ENCODE measurements at places on chromosomes 3 and 15. TPM values are rescaled to one million over a fixed set of nuclear protein-coding genes. Genes with fewer than 3 reads are reported as not detected.
A peak's percentile ranks its signal among the peaks of the same experiment; 100 is the strongest.

- no peak for ATAC-seq
Observed at GRCh38 chr3:194588236-194588635, 45.0 kb downstream of the TMEM44 start.

- ATAC-seq, result no peak
Observed at GRCh38 chr3:43525941-43526607, 95.7 kb downstream of the ANO10 start.

DNA sequence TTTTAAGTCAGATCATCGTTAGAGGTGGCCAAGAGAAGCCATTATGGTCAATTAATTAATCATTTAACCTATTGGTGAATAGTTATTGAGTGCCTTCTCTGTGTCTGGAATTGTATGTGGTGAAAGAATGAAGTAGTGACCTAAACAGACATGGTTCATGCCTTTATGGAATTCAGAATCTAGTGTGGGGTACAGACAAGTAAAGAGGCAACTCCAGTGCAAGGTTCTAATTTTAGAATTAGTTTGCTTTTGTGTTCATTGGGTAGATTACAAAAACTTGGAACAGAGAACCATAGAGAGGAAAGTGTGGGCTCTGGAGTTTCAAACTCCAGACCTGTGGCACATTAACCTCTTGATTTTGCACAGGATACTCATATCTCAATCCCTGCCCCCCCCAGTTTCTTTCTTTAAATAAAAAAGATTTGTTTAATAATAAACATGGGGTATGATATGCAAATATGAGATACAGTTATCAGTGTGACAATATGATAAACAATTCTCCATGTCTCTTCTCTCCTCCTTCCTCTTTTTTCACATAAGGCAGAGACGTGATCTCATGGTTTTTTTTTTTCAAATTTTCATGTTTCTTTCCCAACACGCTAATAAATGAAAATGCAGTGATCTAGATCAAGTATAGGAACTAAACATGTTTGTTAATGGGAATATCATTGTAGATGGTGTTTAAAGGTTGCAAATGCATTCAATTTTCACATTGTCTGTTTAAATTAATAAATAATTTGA lies 117.9 kb downstream of the MITF start:
- ATAC-seq, result no peak

- ATAC-seq, result no peak
Observed at GRCh38 chr15:35622641-35623340, 76.8 kb upstream of the DPH6 start.

DNA sequence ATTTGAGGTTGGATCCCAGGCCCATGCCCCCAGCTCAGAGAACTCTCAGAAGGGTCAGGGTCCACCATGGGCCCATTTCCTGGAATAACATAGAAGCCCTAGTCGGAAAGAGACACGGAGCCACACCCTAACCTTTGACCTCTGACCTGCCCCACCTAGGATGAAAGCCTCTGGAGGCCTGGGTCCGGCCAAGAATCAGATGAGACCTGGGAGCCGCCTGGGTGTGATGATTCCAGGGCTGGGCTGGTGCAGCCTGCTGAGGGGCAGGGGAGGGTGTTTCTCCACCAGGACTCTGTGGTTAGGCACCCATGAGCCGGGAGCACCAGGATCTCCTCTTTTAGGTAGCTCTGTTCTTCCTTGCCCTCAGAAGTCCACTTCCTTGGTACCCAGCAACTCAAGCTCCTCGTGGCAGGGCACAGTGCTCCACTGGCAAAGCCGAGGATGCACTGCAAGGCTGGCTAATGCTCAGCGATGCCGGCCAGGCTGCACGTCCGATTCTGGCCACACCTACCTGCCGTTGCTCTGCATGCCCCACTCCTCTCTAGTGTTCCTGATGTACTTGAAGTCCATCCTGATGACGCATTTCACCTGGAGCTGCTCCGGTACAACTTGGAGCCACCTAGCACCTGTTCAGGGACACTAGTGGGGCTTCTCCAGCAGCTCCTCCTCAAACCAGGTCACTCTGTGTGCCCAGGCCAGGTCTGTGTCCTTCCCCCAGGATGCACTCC lies 57.4 kb downstream of the ZNF445 start:
- ATAC-seq, result no peak

DNA sequence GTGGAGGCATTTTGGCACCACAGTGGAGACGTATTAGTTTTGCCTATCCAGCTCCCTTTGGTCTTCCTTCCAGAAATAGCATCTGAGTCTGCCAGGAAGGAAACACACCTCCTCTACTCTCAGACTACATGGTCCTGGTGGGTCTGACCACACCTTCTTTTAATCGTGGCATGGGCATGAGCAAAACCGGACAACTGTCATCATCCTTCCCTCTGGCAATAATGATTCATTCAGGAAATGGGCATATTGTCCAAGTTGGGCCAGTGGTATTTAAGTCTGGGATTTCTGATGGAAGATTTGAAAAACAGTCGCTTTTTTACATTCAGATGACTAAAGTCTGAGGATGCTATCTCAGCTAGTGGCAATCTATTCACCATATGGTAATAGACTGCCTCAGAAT lies 601.0 kb upstream of the ADAMTS9 start:
- ATAC-seq, result no peak

- peak; percentile 87 for ATAC-seq
Observed at GRCh38 chr15:60733196-60733595, 254.3 kb upstream of the ICE2 start.

- ATAC-seq, result no peak
Observed at GRCh38 chr3:192933259-192933658, 15.6 kb upstream of the MB21D2 start.

DNA sequence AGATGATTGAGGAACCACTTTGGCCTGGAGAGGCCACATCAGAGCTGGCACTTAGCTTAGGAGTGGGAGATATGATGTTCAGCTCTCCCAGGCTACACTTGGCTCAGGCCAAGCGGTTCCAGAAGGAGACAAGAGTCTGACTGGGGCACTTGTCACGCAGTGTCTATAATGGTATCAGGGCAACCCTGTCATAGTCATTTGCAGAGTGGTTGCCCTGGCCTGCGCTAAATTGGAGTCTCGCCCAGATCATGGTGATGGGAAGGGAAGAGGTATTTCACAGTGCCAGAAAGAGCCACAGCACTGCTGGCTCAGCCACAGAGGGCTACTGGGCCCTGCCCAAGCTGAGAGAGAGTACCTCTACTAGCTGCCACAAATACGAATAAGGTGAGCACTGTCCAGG lies 186.9 kb upstream of the CRBN start:
- no peak for ATAC-seq

DNA sequence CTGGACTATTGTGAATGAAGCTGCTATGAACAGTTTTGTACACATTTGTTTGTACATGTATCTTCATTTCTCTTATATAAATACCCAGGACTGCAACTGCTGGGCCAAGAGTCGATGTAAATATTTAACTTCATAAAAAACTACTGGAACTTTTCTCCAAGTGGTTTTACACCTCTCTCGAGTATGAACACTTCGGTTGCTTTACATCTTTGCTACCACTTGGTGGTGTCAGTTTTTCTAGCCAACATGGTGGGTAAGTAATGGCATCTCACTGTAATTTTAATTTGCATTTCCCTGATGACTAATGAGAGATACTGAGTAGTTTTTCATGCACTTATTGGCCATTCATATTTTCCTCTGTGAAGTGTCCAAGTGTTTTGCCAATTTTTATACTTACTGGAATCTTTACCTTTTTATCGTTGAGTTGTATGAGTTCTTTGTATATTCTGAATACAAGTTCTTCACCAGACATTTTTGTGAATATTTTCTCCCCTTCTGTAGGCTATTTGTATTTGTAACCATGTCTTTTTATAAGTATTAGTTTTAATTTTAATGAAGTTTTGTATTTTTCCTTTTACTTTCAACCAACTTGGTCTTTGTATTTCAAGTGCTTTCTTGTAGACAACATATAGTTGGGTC lies 44.4 kb downstream of the PCOLCE2 start:
- peak; percentile 85 for ATAC-seq

Gene SRGAP3
- 0.97 TPM for total RNA-seq

Gene MCTP2
- 19.6 TPM for total RNA-seq

DNA sequence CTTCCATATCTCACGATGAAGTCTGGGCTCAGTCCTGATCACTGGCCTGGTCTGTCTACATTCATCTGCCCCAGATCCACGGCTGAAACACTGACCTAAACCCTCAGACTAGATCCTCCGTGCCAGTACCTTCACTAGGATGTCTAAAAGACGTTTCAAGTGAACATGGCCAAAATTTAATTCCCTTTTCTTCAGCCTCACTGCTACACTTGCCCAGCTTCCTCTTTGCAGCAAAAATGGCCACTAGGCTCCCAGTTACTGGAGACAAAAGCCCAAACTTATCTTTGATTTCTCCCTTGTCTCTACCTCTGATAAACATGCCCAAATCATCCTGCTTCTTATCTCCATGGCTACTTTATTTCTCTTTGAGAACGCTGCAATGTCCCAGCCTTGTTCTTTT lies 1.7 kb downstream of the RASSF1 start:
- no peak for ATAC-seq

Data from activated T-helper 17 cell treated with anti-CD3 and anti-CD28 coated beads, Interleukin-2, amount 50 U/mL, for 72 hours (primary cell).